ENCODE measurements at places on chromosomes 4 and X.

- DNase-seq, result no peak
Observed at GRCh38 chrX:42567268-42567667, 210.7 kb downstream of the PPP1R2C start.

DNA sequence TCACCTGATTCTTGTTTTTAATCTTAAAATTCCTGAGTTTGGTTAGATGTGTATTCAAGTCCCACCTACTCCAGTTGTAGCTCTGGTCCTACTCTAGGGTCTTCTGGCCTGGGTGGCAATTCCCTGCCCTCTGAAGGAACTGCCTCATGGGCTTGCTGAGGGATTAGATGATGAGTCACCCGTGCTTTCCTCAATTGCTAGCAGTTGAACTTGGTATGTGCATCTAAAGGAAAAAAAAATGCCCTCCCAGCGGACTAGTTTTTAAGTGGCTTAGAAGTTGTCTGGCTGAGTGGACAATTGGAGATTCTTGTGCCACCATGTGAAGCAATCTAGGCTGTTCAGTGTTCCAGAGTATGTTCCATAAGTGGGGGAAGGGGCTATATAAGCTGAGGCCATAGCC lies 127.0 kb downstream of the CCNG2 start:
- DNase-seq, result no peak

- DNase-seq, result no peak
Observed at GRCh38 chr4:3251691-3252479, 2.9 kb downstream of the MSANTD1 start.

DNA sequence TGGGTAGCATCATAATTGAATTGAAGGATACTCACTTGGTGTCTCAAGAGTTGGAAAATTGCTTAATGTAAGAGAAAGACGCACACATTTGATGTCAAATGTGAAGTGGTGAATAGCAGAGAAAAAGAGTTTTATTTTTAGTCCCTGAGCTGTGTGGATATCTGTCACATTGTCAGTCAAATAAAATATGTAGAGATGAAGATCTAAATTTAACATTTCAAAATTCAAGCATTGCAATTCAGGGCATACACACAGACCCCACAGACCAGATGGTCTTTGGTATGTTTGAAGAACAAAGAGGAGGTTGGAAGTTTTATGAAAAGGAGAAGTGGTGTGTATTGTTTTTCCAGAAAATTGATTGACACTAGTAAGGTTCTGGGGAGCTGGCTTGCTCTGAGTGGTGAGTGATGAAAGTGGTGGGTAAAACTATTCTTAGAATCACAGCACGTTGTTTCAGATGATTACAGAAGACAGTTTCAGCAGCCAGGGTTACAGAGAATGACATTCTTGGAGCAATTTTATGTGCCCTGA lies 44.9 kb upstream of the BBS12 start:
- no peak for DNase-seq

- DNase-seq, result no peak
Observed at GRCh38 chr4:41542526-41543275, 4.7 kb downstream of the LIMCH1 start.

GRCh38 chrX:134013092-134013497 lies 27.7 kb upstream of the GPC3 start:
- no peak for DNase-seq

DNA sequence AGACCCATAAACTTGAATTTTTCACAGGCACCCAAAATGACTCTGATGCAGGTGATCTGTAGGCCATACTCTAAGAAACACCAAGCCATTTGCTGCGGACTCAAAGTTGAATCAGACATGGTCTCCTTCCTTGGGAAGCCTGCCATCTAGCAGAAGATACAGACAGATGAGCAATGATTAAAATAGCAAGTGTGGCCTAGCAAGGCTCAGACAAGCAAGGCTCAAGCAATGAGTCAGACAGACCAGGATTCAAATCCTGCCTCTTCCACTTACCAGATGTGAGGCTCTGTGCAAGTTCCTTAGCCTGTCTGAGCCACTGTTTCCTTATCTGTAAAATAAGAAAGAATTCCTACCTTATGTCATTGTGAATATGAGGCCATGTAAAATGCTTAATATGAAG lies 2.3 kb downstream of the CCDC149 start:
- DNase-seq, result no peak

- no peak for DNase-seq
Observed at GRCh38 chr4:162201673-162202072, 37.9 kb upstream of the FSTL5 start.

Data from GOT3 (cell line).